ENCODE measurements at places on chromosomes 2 and 18. TPM values are rescaled to one million over a fixed set of nuclear protein-coding genes. Genes with fewer than 3 reads are reported as not detected.

- no peak for DNase-seq
- H3K36me3 ChIP-seq, result no peaks in the 10 kb centered on the region
- H3K4me3 ChIP-seq, result no peak overlapping the region
- H3K27ac ChIP-seq, result no peak overlapping the region
These were observed 469.4 kb upstream of the SMIM21 start for GRCh38 chr18:75896865-75897264.

GRCh38 chr2:168156661-168157060, 90.7 kb downstream of the STK39 start:
- H3K4me1 ChIP-seq, result peaks cover 13% of the 10 kb centered on the region
- no peak for DNase-seq
- H3K4me3 ChIP-seq, result no peak overlapping the region
- H3K27me3 ChIP-seq, result no peaks in the 10 kb centered on the region
- H3K27ac ChIP-seq, result no peak overlapping the region

GRCh38 chr2:70903641-70904340, 31.9 kb upstream of the ATP6V1B1 start:
- no peak overlapping the region for H3K4me3 ChIP-seq
- H3K4me1 ChIP-seq, result peaks cover 15% of the 10 kb centered on the region
- DNase-seq, result peak; percentile 16
- peaks cover 87% of the 10 kb centered on the region for H3K27me3 ChIP-seq
- H3K27ac ChIP-seq, result no peak overlapping the region

DNA sequence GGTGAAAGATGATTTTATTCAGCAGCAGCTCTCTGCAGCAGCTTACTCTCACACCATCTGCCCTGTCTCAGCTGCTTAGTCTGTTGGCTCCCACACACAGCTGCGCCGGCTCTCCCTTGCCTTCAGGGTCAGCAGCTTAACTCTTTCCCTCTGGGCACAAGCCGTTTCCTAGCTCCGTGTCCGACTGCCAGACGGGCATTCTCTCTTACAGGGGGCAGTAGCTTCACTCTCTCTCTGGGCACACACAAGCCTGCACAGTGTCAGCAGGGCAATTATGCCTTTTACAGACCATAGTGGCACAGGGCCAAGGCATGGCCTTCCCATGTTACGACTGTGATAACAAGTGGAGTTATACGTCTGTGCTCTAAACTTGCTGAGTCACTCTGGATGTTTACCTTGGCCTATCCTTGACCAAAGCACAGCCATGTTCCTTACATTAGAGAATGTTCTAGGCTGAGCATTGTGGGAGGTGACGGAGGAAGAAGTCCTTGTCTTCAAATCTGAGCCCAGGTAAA, 31.7 kb downstream of the PCARE start:
- no peak overlapping the region for H3K4me3 ChIP-seq
- H3K27me3 ChIP-seq, result no peaks in the 10 kb centered on the region

DNA sequence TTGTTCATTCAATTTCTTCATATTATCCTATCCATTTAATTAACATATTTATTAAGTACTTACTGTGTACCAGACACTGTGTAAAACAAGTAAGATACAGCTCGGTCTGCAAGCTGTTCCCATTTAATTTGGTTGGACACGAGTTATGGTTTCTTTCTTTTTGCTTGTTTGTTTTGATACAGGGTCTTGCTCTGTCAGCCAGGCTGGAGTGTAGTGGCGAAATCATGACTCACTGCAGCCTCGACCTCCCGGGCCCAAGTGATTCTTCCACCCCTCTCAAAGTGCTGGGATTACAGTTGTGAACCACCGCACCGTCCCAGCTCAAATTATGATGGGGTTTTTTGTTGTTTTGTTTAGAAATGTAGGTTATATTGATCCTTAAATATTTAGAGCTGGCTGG, 9.0 kb downstream of the CYBRD1 start:
- H3K4me1 ChIP-seq, result no peaks in the 10 kb centered on the region
- no peaks in the 10 kb centered on the region for H3K36me3 ChIP-seq
- H3K4me3 ChIP-seq, result no peak overlapping the region
- DNase-seq, result no peak

DNA sequence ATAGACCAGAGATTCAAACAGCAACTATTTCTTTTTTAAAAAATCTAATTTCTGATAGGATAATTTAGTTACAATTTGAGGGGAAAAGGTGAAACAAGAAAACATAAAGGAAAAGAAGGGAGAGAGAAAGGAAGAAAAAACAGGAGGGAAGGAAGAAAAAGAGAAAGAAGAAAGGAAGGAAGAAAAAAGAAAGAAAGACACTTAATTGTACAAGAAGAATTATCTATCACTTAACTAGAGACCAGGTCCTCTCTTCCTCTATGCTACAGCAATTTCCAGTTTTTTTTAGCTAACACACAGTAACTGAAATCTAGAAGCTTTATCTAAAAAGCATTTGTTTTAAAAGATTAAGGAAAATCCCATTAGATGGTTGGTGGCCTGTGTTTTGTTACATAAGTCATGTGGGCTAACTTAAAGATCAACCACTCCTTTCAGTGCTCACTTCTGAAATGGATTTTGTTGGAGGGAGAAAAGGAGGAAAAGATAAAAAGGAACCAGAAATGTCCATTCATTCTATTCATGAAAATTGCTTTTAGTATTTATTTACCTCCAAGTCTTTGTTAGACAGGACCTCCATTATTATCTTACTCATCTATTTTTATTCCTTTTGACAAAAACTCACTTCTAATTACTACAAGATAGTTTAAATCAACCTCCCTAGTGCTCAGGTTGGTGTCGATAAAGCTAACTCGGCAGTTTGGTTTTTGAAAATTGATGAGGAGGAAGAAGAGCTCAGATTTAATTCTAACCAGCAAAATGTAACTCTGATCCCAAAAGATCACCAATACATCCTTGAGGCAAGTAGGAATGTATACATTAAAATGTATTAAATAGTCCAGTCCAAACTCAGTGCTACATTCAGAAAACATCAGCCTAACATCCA, 251.5 kb upstream of the FN1 start:
- DNase-seq, result no peak
- H3K4me3 ChIP-seq, result no peak overlapping the region
- H3K27me3 ChIP-seq, result no peaks in the 10 kb centered on the region
- no peaks in the 10 kb centered on the region for H3K36me3 ChIP-seq

- DNase-seq, result no peak
- no peaks in the 10 kb centered on the region for H3K4me1 ChIP-seq
- no peak overlapping the region for H3K4me3 ChIP-seq
- H3K27me3 ChIP-seq, result no peaks in the 10 kb centered on the region
These were observed 670.8 kb upstream of the FANCL start for GRCh38 chr2:58911877-58912276.

DNA sequence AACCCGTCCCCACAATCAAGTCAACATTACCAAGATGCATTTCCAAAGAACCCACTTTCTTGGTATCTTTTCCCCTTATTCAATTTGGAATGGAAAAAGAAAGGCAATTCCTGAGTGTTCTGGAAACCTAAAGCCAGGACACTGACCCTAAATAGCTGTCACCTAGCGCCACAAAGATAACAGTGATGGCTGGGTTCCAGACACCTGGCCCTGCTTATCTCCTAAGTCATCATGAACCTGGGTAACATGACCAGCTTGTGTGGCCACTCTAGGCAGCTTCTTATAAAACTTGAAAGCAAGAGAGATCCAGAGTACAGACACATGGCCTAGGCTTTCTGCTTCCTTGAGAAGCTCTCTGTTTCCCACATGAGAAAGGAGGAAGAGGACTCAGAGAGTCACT, 95.4 kb downstream of the BOD1L2 start:
- H3K4me1 ChIP-seq, result no peaks in the 10 kb centered on the region
- peaks cover 5% of the 10 kb centered on the region for H3K27me3 ChIP-seq
- no peak for DNase-seq
- H3K4me3 ChIP-seq, result no peak overlapping the region

- no peak overlapping the region for H3K4me3 ChIP-seq
- H3K36me3 ChIP-seq, result no peaks in the 10 kb centered on the region
- H3K27ac ChIP-seq, result no peak overlapping the region
- no peak for DNase-seq
These were observed 412.4 kb upstream of the LRATD1 start for GRCh38 chr2:14220101-14220500.

GRCh38 chr2:12612671-12613070, 104.1 kb upstream of the TRIB2 start:
- no peak overlapping the region for H3K4me3 ChIP-seq
- peaks cover 3% of the 10 kb centered on the region for H3K4me1 ChIP-seq
- no peaks in the 10 kb centered on the region for H3K36me3 ChIP-seq
- no peak for DNase-seq
- H3K27ac ChIP-seq, result no peak overlapping the region

DNA sequence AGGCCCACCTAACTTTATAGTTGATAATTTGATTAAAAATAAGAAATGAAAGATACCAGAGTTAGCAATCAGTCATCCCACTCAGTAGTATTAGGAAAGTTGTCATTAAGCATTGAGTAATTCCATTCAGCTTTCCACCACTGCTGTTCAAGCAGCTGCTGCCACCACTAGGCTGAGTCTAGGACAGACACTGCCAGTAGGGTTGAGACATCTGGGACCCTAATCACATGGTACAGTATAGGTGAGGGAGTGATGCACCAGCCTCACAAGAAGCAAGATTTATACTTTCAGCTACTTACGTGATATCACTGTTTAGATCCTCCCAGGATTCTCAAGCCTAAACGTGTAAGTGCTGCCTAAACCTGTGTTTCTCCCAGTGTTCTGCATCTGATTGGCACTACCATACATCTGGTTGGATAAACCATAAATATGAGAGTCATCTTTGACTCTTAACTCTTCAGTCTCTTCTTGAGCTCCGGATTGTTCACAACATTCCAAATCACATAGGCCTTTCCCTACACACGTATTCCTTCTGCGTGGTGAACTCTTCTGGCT, 3.2 kb downstream of the UBXN4 start:
- H3K4me1 ChIP-seq, result peaks cover 35% of the 10 kb centered on the region
- H3K36me3 ChIP-seq, result peaks cover 46% of the 10 kb centered on the region
- H3K27ac ChIP-seq, result no peak overlapping the region
- peak overlapping the region; percentile 61 for H3K4me3 ChIP-seq

- H3K4me1 ChIP-seq, result peaks cover 91% of the 10 kb centered on the region
- DNase-seq, result no peak
- H3K36me3 ChIP-seq, result peaks cover 25% of the 10 kb centered on the region
- peak overlapping the region; percentile 100 for H3K27ac ChIP-seq
- H3K27me3 ChIP-seq, result no peaks in the 10 kb centered on the region
These were observed 90.2 kb downstream of the ZFP36L2 start for GRCh38 chr2:43136011-43136799.

DNA sequence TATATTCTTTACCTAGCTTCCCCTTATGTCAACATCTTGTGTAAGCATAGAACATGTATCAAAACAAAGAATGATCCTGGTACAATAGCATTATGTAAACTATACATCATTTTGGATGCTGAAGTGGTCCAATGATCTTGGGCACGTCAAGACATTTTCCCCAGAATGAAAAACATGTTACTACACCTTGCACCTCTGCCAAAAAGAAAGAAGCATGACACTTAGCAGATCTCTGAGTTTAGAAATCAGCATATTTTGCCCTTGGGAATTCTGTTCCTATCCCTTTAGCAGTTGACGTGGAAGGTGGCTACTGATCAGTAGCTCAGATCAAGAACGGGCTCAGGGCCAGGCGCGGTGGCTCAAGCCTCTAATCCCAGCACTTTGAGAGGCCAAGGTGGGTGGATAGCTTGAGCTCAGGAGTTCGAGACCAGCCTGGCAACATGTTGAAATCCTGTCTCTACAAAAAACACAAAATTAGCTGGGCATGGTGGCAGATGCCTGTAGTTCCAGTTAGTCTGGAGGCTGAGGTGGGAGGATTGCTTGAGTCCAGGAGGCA, 1.7 kb upstream of the LCLAT1 start:
- H3K36me3 ChIP-seq, result peaks cover 15% of the 10 kb centered on the region
- no peaks in the 10 kb centered on the region for H3K27me3 ChIP-seq
- H3K27ac ChIP-seq, result no peak overlapping the region
- H3K4me3 ChIP-seq, result no peak overlapping the region
- H3K4me1 ChIP-seq, result peaks cover 24% of the 10 kb centered on the region

DNA sequence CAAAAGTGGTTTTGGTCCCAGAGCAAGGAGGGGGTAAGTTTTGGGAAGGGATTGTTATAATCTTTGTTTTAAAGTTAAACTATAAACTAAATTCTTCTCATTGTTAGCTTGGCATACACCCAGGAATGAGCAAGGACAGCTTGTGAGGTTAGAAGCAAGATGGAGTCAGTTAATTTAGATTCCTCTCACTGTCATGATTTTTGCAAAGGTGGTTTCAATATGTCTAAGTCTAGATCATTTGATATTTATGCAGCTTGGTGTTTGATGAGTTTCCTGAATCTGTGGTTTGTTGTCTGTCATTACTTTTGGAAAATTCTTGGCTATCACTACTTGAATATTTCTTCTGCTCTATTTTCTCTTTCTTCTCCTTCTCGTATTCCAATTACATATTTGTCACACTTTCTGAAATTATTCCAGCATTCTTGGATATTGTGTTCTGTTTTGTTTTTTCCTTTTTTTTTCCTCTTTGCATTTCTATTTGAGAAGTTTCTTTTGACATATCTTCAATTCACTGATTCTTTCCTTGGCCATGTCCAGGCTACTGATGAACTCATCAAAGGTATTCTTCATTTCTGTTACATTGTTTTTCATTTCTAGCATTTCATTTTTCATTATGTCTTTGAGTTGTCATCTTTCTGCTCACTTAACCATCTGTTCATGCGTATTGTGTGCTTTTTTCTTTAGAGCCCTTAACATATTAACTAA, 5.1 kb downstream of the SP140 start:
- H3K4me1 ChIP-seq, result peaks cover 70% of the 10 kb centered on the region
- H3K36me3 ChIP-seq, result peaks cover 57% of the 10 kb centered on the region
- H3K4me3 ChIP-seq, result peak overlapping the region; percentile 10
- no peaks in the 10 kb centered on the region for H3K27me3 ChIP-seq
- H3K27ac ChIP-seq, result no peak overlapping the region

- DNase-seq, result no peak
- H3K27me3 ChIP-seq, result no peaks in the 10 kb centered on the region
- no peak overlapping the region for H3K27ac ChIP-seq
- no peak overlapping the region for H3K4me3 ChIP-seq
- no peaks in the 10 kb centered on the region for H3K4me1 ChIP-seq
These were observed 183.5 kb downstream of the CBLN2 start for GRCh38 chr18:72360634-72361033.

- no peak overlapping the region for H3K4me3 ChIP-seq
- peaks cover 10% of the 10 kb centered on the region for H3K27me3 ChIP-seq
- no peaks in the 10 kb centered on the region for H3K36me3 ChIP-seq
- H3K27ac ChIP-seq, result no peak overlapping the region
- DNase-seq, result no peak
These were observed 41.6 kb downstream of the ZBTB7C start for GRCh38 chr18:48367557-48367956.

GRCh38 chr18:75132931-75133525, 75.9 kb downstream of the PTGR3 start:
- no peak overlapping the region for H3K27ac ChIP-seq
- no peaks in the 10 kb centered on the region for H3K4me1 ChIP-seq
- DNase-seq, result no peak
- H3K4me3 ChIP-seq, result no peak overlapping the region
- H3K27me3 ChIP-seq, result no peaks in the 10 kb centered on the region
- no peaks in the 10 kb centered on the region for H3K36me3 ChIP-seq

- peaks cover 20% of the 10 kb centered on the region for H3K27me3 ChIP-seq
- DNase-seq, result no peak
- no peaks in the 10 kb centered on the region for H3K4me1 ChIP-seq
- H3K36me3 ChIP-seq, result no peaks in the 10 kb centered on the region
- no peak overlapping the region for H3K4me3 ChIP-seq
These were observed 27.7 kb downstream of the FAM110C start for GRCh38 chr2:18402-19271.

The SLC30A3 gene
- total RNA-seq, result not detected

The CHPF gene
- total RNA-seq, result 7.1 TPM

The PARD6G gene
- total RNA-seq, result 0.18 TPM

The BIN1 gene
- total RNA-seq, result 125 TPM

The APOB gene
- not detected for total RNA-seq

The PLEK gene
- total RNA-seq, result 4.5 TPM

The STEAP3 gene
- total RNA-seq, result 0.13 TPM

The TMEM37 gene
- total RNA-seq, result not detected

The ANKRD23 gene
- 12.6 TPM for total RNA-seq

The VWC2L gene
- not detected for total RNA-seq

The MC4R gene
- not detected for total RNA-seq

The STPG4 gene
- 0.21 TPM for total RNA-seq

The TAF1B gene
- total RNA-seq, result 35.6 TPM
